ENCODE measurements at places on chromosomes 12 and 14.

- no peak for DNase-seq
Measured at GRCh38 chr14:79175671-79176070, 1005.5 kb downstream of the NRXN3 start.

DNA sequence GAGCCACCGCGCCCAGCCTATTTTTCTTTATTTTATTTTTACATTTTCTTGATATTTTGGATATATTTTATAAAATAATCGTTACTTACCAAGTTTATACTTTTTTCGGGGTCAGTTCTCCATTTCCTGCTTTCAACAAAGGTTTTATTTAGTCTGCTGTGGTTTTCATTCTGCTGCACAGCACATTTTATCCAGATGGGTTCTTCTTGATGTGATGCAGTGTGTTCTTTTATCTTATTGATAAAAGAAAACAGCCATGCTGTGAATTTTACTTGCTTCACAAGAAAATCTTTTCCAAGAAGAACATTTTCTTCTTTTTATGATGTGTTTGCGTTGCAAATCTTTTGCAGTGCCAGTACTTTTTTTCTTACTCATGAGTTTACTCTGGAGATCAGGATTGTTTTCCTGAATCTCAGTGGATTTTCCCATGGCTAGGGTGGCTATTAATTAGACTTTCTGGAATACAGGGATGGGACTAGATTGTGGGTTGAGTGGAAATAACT is 192.5 kb downstream of the ADGRD1 start:
- DNase-seq = no peak

DNA sequence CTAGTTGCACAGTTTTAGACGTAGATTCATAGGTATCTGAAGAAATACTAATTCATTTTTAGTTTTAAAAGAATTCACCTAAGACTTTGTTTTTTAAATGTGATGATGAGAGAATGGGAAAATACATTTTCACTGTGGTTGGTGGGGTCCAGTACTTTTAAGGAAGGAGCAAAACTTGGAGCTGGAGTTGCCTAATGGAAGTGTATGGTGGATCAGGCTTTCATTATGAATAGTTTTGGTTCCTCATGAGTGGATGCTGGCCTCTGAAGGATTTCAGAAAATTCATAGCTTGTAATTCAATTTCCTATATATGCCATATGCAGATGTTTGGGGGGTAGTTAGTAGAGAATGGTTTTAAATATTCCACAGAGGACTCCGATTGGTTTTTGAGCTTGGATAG is 27.1 kb downstream of the STK38L start:
- DNase-seq = peak; percentile 26

DNA sequence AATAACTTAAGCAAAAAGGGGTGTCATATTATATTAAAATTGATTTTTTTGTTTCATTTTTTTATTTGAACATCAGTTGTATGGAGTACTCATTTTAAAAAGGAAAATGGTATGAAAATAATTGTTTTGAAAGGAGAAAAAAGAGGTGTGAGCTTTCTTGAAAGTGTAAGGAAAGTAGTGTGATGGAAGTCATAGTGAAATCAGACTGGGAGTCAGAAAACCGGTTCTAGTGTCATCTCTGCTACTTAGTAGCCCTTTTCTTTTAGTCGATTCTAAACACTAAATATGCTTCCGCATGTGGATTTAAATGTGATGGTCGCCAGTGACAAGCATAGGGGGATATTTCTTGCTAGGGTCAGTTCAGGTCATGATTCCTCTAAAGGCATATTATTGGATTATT is 1.8 kb upstream of the DYRK2 start:
- no peak for DNase-seq

DNA sequence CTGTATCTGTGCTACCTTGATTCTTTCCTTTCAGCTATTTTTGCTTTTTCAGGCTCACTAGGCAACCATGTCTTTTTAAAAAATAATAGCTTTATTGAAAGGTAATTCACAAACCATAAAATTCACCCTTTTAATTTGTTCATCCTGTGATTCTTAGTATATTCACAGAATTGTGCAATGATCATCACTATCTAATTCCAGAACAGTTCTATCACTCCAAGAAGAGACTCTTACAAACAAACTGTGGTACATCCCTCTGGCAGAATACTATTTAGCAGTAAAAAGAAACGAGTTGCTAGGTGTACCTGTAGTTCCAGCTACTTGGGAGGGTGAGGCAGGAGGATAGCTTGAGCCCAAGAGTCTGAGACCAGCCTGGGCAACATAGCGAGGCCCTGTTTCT is 14.8 kb downstream of the CREBL2 start:
- DNase-seq = no peak

All from inflammatory macrophage treated with lipopolysaccharide for 1 hour (primary cell).